ENCODE measurements at places on chromosomes 11 and 22.

GRCh38 chr11:117319214-117319840, 3.3 kb upstream of the BACE1 start:
- DNase-seq, result no peak

GRCh38 chr11:69471729-69472540, 9.5 kb upstream of the LINC01488 start:
- no peak for DNase-seq

- no peak for DNase-seq
These were observed 48.6 kb downstream of the EHF start for GRCh38 chr11:34669458-34669857.

GRCh38 chr11:907668-908067, 2.9 kb downstream of the CHID1 start:
- DNase-seq, result no peak

GRCh38 chr11:10158461-10158860, 135.6 kb downstream of the SBF2 start:
- DNase-seq, result no peak

DNA sequence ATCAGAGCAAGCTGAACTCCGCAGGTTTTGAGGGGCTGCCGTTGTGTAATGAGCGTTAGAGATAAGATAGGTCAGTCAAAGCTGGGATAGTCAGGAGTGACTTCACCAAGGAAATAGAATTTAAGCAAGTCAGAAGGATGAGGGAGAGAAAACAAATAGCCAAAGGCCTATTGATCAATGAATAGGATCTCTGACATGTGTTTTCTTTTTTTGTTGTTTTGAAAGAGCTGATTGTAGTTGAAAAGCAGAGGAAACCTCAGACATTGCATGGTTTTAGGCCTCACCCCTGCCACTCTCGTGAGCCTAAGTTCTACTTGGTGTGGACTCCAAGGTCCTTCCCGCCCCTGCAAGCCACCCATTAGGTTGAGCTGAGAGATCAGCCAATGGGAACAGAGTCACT, 3.2 kb downstream of the EIF3L start:
- no peak for DNase-seq

- no peak for DNase-seq
These were observed 198.2 kb upstream of the POU2AF2 start for GRCh38 chr11:111047374-111047773.

DNA sequence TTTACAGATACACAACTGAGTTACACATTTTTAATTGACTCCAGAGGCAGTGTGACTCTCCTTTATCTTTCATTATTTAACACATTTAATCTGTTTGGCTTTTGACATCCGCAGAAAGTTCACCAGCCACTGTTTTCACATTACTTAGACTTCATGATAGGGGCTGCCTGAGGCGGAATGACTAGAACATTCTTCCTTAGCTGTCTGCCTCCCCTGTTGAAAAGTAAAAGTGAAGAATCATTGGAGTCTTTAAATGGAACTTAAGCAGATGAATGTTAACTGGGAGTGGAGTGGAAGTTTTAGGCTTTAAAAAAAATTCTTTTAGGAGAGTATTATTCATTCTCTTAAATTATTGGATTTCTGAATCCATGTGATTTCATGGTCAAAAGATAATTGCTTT, 229.2 kb upstream of the MTNR1B start:
- DNase-seq, result no peak

DNA sequence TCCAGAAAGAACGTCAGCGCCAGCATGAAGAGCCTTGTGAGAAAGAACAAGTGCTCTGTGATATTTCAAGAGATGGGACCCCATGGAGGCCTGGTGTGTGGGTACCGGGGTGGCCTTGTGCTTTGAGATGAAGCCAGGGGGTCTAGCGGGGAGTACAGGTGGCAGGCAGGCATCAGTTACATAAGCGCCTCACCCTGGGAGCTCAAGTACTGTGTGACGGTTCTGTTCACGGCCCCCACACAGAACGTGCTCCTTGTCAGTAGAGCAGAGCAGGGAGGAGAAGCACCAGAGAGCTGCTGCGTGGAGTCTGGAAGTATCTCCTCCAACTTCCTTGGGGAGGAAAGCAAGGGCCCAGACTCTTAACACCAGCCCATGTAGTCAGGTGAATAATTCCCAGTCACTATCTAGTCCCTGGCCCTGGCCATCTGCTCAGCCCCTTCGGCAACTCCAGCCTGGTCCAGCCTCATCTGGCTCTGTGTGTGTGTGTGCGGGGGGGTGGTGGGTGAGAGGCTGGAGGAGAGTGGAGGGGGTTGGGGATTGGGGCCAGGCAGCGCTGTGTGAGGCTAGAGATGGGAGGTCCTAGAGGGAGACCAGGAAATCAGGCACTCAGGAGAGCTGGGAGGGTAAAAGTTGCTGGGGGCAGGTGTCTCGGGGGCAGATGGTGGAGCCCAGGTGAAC, 32.4 kb downstream of the MCM5 start:
- no peak for DNase-seq

- no peak for DNase-seq
These were observed 37.0 kb downstream of the BCL2L13 start for GRCh38 chr22:17675584-17675983.

GRCh38 chr11:125569915-125570621, 791 bp downstream of the EI24 start:
- no peak for DNase-seq

DNA sequence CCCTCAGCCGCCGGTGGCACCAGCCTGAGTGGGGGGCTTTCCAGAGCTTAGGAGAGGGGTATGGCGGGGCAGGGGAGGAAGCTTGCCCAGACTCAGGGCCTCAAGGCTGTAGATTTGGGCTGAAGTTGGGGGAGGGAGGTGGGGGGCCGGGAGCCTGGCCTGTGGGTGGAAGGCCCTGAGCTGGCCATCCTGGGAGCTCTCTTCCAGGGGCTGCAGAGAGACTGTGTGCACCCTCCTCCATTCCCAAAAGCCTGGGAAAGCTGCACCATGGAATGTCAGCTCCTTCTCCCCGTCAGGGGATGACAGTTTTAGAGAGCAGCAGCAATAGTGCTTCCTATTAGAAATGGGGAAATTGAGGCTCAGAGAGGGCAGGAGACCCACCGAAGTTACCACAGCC, 1.0 kb downstream of the SYT12 start:
- no peak for DNase-seq

DNA sequence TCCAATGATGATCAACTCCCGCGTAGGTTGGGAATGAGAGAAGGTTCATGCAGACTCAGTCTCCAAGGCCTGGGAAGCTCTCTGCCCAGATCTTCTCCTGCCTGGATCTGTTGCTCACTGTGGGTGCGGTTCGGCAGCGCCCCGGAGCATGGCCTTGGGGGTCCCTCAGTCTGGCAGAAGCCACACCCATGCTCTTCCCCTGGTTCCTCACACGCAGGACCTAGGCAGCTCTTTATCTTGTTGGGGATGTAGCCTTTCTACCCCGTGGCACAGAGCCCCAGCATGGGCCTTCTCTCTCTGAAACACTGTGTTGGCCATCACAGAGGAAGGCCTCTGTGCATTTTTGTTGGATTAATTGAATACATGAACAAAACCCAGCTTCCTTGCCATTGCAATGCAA, 1461.6 kb downstream of the BRD1 start:
- DNase-seq, result no peak

DNA sequence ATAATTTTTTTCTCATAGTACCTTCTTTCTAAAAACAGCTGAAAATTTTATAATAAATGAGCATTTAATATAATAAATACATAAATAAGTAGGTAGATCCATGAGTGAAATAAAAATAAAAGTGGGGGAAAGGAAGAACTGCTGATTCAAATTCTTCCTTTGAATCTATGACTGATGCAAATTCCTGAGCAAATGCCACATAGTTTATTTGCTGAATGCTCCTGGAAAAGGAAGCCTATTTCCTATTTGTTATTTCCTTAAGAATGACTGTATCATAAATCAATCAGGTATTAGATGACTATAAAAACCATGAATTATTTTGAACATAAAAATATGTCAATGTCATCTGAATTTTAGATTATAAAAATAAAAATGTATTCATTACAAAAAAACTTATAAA, 16.6 kb downstream of the BTBD10 start:
- DNase-seq, result no peak

GRCh38 chr22:33242078-33242477, 183.9 kb upstream of the SYN3 start:
- no peak for DNase-seq

DNA sequence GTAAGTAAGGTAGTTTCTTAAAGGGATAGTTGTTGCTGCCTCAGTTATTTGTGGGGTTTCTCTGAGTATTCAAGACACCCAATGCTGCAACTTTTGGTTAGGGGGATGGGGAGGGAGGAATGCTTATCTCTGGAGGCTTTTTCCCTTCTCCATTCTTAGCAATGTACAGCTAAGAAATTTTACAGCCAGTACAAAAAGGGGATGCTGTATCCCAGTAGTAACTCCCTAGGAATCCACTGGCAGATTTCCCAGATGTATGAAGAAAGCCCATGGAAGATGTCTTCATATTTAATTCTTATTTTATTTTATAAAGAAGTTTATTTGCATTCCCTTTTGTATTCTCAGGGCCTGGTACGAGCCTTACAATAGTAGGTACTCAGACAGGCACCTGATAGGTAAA, 154.8 kb downstream of the ENTHD1 start:
- no peak for DNase-seq

DNA sequence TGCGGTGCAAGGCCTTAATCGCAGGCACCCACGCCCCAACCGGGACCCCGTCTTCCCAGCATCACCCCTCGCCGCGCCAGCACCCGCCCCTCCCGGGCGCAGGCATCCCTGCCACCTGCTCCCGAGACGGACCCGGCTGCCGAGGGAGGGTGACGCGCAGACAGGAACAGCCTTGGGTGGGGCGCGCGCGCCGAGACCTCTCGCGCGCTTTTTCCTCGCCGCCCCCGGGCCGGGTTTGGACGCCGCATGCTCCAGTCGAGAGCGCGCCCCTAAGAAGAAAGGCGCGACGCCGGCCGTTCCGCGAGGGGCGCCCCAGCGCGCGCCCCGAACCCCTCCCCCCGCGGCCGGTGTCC, 504 bp downstream of the CFL1 start:
- DNase-seq, result no peak

DNA sequence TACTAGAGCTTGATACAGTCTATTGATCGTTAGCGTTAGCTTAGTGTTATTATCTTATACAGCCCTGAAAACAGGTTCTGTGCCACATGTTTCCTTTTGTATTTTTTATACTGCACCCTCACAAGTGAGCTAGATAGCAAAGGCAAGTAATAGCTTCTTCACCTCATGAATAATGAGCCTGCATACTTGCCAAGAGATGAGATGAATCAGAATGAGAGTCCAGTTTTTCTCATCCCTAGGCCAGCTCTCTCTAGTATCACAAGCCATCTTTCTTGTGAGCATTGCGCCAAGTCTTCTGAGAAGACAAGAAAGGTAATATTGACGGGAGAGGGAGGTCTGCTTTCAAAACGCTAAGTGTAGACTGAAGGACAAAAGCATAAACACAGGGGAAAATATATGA, 8.7 kb upstream of the CARD18 start:
- DNase-seq, result no peak

DNA sequence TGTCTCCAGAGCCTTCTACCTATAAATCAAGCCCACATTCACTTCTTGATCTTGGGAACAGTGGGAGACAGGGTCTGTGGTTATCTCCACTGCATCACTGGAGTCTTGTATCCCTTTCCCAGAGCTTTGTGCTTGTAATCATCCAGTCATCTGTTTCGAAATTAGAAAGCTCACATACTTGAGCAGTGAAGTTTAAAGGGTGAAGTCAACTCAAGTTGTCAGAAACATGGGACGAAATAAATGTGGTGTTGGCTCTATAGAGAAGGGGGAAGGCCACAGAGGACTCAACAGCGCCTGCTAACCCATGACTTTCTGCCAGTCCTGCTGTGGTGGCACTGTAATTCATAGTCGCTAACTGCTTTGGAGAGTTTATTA, 197.5 kb downstream of the DBX1 start:
- DNase-seq, result no peak

GRCh38 chr11:123069908-123070821, 8.2 kb upstream of the HSPA8 start:
- DNase-seq, result no peak

- DNase-seq, result no peak
These were observed 95.8 kb downstream of the SWAP70 start for GRCh38 chr11:9759519-9760192.

DNA sequence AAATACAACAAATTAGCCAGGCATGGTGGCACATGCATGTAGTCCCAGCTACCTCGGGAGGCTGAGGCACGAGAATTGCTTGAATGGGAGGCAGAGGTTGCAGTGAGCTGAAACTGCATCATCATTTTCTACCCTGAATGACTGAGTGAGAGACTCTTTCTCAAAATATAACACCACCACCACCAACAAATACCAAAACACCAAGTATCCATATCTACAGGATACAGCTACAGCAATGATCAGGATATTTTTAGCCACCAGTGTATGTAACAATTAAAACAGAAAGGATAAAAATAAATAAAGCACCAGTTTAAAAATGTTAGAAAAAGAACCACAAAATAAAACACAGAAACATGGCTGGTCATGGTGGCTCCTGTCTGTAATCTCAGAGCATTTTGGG, 13.2 kb downstream of the A4GALT start:
- no peak for DNase-seq

DNA sequence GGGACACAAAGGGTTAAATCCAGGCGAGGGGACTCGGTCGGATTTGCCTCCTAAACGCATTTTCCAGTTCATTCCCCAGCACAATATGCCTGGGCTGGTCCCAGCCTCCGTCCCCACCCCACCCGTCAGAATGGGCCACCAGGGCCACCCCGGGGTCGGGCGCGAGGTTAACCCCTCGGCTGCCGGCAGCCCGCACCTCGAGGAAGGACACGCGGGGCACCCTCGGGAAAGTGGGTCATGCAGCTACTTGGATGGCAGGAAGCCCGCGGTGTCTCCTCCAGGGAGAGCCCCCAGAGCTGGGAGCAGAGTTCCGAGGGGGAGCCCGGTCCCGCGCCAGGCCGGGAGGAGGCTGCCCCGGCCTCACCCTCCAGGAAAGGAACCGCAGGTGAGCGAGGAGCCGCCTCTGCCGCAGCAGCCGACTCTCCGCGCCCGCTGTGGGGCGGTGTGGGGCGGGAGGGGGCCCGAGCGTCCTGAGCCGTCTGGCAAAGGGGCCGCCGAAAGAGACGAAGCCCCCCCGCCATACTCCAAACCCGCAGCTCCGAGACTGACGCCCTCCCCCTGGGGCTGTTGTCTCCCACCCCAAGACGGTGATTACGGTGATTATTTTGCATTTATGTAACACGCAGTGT, 1.4 kb downstream of the NECTIN1 start:
- DNase-seq, result no peak

DNA sequence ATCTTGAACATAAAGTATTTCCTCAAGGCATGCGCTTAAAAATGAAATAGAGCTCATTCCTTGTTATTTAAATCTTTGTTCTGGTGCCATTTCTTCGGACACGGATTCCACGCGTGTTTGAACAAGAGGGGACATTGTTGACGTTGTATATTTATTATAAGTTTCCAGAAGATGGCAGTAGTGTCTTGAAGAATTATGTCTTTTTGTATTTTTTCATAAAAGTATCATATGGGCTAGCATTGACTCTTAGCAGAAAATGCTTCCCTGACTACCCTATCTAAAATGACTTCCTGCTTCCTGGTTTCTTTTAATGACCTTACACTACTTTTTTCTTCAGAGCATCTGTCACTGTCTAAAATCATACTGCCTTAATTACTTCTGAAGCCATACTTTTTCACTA, 20.4 kb downstream of the BIRC2 start:
- DNase-seq, result no peak

- no peak for DNase-seq
These were observed 1.8 kb downstream of the GAS2 start for GRCh38 chr11:22668005-22668796.
